ENCODE measurements at places on chromosomes 3 and 15.

DNA sequence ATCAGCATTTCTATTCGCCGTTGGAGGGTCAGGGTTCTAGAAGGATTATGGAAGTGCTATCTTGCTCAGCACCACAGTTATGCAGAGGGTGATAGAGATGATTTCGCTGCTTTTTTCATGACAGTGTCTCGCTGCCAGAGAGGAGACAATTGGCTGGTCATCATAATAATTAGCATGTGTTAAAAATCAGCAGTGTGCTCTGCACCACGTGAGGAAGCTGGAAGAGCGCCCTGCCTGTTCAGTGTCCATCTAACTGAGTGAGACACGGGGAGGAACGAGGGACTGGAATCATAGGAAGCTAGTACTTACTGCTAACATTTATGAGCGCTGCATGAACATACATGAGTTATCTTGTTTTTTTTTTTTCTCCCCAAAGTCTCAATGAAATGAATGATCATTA, 116.2 kb upstream of the PLAAT1 start:
- DNase-seq: no peak

GRCh38 chr15:62588938-62589670, 424.0 kb upstream of the C2CD4B start:
- no peak for DNase-seq

DNA sequence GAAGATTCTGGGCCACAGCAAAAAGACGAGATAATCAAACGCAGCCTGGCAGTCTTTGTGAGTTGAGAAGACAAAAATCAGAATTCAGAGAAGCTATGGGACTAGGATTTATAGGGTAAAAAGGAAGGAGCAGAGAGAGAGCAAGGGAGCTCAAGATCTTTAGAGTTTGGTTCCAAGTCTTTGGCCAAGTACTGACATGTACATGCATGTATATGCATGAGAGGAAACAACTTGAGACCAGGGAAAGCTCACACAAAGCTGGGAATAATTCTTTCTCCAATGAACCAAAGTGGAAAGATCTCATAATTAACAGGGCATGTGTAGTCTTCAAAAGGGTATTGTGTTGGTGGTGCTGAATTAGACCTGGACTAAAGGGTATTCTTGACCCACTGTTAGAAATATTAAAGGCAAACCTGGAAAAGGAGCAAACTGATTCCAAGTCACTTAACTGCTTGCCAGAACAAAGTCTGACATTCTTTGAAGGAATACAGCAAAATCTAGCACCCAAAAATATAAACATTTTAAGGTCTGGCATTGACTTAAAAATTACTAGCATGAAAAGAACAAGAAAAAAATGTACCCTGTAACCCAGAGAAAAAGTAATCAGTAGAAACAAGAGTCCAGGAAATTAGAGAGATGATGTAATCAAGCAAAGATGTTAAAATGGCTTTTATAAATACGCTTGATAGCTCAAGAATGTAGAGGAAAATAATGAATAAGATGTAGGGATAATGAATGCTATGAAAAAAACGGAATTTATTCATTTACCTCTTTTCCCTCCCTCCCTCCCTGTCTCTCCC, 226.0 kb upstream of the CGNL1 start:
- no peak for DNase-seq

DNA sequence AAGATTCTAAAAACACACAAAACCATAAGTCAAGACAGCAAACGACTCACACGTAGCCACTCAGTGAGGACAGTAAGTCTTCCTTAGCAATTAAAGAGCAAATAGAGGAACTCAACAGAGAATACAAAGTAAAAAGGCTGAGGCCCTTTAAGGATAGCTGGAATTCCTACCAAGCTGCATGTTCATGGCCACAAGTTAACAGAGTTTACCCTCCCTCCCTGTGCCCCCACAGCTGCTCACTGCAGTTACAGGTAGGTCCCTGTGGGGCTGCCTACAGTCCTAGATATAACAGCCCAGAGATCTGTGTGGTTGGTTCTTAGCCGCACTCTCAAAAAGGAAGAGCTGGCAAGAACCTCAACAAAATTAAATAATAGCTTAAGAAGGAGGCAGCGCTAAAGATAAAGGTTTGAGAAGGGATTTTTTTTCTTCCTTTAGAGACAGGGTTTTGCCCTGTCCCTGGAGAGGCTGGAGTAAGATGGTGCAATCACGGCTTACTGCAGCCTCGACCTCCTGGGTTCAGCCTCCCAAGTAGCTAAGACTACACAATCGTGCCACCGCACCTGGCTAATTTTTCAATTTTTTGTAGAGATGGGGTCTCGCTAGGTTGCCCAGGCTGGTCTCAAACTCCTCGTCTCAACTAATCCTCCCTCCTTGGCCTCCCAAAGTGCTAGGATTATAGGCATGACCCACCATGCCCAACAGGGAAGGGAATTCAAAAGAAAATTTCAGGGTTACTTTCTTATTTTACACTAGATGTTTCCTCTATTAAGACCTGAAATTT, 19.3 kb downstream of the SFMBT1 start:
- DNase-seq: no peak

GRCh38 chr15:79418693-79419279, 13.3 kb upstream of the MINAR1 start:
- no peak for DNase-seq

DNA sequence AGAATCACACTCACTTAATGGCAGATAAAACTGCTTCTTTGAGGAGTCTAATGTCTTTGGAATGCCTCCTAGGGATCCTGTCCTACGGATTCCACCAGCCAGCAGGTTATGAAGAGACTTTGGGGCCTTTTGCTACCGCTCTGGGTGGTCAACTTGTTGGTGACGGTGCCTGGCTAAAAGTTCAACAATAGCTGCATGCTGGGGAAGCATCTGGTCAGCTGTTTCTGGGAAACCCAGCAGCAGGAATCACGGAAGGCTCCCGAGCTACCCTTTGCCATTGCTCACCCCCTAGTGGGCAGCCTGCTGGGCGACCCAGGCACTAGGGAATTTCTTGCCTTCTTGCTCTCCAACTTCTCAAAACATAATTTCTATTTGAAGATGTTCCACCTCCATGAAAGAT, 263.3 kb downstream of the NEK10 start:
- no peak for DNase-seq

- DNase-seq: no peak
These were observed 150.0 kb downstream of the CLSTN2 start for GRCh38 chr3:140085001-140085400.
